ENCODE measurements at places on chromosomes 7 and 10. TPM values are rescaled to one million over a fixed set of nuclear protein-coding genes. Genes with fewer than 3 reads are reported as not detected.

The ELFN1 gene
- 0.88 TPM for total RNA-seq

The NUTM2E gene
- not detected for total RNA-seq

The CYP2C19 gene
- total RNA-seq = not detected

The RALA gene
- total RNA-seq = 32.1 TPM

The LRIT2 gene
- total RNA-seq = not detected

The RARRES2 gene
- total RNA-seq = 83.8 TPM

The EIF5AL1 gene
- 0.19 TPM for total RNA-seq

The SEMA3A gene
- 26.4 TPM for total RNA-seq

The MALRD1 gene
- total RNA-seq = 1.0 TPM

The ASZ1 gene
- not detected for total RNA-seq
